Stimulated activated CD4-positive, alpha-beta T cell treated with anti-CD3 and anti-CD28 coated beads, Interleukin-2, amount 100 ng/mL, for 48 hours (primary cell): ENCODE measurements at places on chromosomes 7 and 10.

DNA sequence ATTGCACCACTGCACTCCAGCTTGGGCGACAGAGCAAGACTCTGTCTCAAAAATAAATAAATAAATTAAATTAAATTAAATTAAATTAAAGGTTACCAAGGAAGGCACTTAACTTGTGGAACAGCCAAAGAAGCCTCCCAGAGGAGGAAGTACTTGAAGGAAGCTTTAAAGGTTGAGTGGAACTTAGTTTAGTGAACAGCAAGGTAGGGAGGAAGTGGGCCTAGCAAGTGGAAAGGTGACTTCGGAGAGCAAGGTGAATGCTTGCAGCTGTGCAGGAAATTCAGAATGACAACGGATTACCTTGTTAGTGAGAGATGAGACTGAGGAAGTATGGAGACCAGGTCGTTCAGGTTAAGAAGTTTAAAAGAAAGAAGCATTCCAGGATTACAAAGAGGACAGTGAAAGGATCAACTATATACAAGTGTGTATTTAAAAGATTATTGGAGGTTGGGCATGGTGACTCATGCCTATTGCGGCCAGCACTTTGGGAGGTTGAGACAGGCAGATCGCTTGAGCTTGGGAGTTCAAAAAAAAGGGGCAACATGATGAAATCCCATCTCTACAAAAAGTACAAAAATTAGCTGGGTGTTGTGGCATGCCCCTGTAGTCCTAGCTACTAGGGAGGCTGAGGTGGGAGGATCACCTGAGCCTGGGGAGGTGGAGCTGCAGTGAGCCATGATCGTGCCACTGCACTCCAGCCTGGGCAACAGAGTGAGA, 12.8 kb upstream of the RPEL1 start:
- DNase-seq, result no peak

DNA sequence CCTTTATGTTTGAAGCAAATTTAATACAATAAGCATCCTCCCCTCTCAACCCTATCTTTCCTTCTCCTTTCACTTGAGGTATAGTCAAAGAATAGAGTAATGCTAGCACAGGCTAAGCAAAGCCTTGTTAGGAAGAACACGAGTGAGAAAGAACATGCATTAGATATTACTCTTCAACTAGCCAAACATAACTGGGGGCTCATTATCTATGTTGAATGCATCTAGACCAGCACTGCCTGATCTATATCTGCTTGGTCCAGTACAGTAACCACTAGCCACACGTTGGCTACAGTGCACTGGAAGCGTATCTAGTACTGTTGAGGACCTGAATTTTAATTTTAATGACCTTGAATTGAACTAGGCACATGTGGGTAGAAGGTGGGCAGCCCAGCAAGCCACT, 21.0 kb downstream of the SFMBT2 start:
- DNase-seq, result no peak

DNA sequence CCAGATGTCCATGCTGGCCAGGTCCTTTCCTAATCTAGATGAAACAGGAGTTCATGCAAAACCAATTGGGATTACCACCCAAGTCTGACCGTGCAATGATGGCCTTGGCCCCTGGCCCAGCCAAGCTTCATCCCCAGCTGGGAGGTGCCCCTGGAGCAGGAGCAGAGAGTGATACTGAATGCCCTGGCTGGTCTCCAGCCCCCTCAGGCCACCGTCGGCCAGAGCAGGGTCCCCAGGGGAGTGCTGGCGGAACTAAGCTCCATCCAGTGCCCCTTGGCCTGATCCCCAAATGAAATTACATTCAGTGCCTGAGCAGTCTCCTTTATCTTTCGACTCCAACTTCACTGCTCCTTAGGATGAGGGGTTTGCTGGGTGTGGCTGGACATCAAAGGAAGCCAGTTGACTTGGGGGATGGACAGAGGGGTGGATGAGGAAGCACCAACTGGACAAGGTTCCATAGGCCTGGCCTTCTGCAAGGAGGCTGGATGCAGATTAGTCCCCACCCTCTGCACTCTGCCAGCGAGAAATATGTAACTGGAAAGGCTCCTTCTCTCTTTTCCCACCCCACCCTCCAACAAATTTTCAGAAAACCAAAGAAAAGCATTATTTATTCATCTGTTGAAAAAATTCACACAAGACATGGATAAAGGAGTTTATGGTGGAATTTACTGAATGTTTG, 275.5 kb downstream of the PLXNA4 start:
- DNase-seq, result no peak

GRCh38 chr10:59057345-59057744, 119.1 kb upstream of the PHYHIPL start:
- DNase-seq, result no peak

GRCh38 chr7:75637854-75638593, 100.7 kb downstream of the HIP1 start:
- no peak for DNase-seq

DNA sequence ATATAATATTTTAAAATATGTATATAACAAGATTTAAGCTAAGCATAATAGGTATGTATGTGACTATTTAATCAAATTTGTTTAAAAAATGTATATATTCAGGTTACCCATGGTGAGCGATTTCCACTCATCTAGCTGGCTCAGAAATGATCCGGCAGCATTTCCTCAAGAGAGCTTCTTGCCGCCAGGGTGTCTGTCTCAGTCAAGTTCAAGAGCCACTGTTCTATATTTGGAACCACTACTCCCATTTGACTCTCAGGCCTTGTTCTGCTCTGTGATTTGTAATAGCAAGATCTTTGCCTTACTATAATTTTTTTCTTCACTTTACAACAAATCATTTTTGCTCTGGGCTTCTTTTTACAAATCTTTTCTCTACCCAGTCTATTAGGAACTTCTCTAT, 48.7 kb upstream of the CNTNAP2 start:
- no peak for DNase-seq

- no peak for DNase-seq
These were observed 18.1 kb upstream of the DNA2 start for GRCh38 chr10:68489919-68490318.

DNA sequence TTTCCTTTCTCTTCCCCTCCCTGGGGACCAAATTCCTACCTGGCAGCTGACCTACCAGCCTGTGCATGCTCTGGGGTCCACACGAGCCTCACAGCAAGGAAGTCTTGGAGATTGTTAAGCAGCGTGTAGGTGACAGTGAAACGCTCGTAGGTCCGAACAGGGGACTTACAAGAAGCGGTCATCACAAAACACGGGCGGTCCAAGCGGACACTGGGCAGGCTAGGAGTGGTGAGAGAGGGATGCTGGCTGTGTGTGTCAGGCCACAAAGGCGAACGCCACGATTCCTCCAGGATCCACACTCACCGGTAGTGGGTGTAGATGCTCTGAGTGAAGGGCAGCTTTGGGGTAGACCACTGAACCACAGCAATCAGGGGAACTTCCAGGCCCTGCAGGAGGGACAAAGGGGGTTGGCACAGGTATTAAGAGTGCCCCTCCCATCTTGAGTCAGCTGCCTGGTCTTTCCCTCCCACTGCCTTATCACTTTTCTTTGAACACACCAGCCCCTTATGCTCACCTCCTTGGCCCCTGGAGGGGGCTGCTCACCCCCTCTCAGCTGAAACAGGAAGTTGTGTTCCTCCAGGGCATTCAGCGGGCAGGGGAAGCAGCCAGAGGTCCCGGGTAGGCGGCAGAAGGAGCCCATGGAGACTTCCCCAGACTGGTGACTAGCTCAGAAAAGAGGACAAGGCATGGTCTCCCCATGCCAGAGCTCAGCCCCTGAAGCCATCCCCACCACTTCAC, 2.0 kb downstream of the TRAPPC14 start:
- no peak for DNase-seq

GRCh38 chr7:1732072-1732471, 62.0 kb downstream of the ELFN1 start:
- no peak for DNase-seq

GRCh38 chr10:53029449-53029848, 256.9 kb upstream of the MBL2 start:
- no peak for DNase-seq

GRCh38 chr10:119441151-119441821, 101.2 kb downstream of the RGS10 start:
- no peak for DNase-seq

- DNase-seq, result no peak
These were observed 11.2 kb downstream of the MXI1 start for GRCh38 chr10:110218632-110219031.

GRCh38 chr7:150979713-150980390, 1.7 kb upstream of the KCNH2 start:
- DNase-seq, result no peak
